NCI-H524 treated with DMSO at 0.1 percent for 48 hours (cell line): ENCODE measurements at places on chromosomes 12 and 14.

DNA sequence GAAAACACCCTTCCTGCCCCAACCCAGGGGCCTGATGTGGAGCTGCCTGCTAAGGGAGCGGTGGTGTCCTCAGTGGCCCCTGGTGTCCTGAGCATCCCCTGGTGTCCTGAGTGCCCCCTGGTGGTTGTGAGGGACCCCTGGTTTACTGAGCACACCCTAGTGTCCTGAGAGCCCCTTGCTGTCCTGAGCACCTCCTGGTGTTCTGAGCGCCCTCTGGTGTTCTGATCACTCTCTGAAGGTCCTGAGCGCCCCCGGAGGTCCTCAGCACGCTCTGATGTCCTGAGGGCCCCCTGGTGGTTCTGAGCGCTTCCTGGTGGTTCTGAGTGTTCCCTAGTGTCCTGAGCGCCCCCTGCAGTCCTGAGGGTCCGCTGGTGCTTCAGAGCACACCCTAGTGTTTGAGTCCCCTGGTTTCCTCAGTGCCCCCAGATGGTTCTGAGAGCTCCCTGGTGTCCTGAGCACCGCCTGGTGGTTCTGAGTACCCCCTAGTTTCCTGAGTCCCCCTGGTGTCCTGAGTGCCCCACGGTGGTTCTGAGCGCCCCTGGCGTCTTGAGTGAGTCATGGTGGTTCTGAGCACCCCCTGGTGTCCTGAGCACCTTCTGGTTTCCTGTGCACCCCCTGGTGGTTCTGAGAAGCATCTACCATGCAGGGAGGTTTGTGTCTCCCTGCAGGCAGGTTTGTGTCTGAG lies 1004.2 kb downstream of the TMEM121 start:
- DNase-seq, result no peak

GRCh38 chr12:44457465-44457864 lies 418.6 kb downstream of the NELL2 start:
- DNase-seq, result no peak

DNA sequence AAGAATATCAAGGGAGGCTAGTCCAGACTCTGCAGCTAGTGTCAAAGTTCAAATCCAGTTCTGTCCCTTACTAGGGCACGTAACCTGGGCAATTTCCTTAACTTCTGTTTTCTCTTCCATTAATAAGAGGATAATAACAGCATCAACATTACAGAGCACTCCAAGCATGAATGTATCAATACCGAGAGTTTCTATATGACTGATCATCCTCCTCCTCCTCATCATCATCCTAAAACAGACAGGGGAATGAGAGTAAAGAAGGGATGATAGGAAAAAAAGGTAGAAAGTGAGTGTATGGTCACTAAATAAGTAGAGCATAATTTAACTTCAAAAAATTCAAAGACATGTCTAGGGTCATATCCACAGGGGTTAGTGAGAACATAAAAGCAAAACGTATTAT lies 171.4 kb downstream of the NDUFA12 start:
- DNase-seq, result no peak

DNA sequence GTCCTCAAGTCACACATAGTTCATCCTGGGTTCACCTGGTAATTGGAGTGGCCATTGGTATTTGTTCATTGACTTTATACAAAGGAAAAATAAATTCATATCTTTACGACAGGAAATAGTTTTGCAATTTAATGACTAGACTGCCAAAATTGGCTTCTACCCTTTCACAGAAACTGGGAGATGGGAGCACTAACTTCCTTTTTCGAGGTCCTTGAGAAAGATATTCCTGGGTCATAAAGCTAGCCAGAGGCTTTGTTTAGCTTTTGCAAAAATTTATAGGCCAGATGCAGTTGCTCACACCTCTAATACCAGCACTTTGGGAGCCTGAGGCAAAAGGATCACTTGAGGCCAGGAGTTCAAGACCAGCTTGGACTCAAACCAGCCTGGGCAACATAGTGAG lies 10.2 kb upstream of the OR11G2 start:
- no peak for DNase-seq

DNA sequence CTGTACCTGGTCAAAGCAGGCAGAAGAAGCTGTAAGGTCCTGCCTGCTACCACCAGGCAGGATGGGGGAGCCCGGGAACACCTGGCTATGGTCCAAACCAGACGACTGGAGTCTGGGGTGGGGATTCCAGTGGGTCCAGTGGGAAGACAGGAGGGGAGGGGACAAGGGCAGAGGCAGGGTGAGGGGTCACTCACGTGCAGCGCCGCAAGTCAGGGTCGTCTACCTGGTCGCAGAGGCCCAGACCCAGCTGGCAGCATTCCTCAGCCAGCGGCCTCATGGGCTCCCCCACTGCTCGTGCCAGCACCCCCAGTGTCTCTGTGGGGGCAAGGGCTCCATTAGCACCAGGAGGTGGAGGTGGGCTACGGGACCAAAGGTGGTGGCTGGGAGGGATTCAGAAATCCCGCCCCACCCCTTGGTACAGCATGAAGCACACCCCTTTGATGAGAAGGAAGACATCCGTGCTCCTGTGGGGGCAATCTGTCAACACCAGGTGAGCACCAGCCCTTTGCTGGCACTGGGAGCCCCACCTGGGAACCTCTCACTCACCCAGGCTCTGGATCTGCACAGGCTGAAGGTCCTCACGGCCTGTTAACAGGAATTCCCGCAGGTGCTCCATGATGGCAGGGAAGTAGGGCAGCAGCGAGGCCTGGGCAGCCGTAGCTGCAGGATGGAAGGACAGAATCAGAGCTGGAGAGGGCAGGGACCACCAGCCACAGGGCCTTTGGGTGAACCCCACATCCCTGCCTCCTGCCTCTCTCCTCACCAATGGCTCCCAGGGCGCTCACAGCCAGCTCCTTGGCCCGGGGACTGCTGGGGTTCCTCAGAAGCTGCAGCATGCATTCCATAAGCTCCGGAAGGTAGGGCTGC lies 4.3 kb downstream of the IPO4 start:
- DNase-seq, result no peak

GRCh38 chr12:23579257-23579656 lies 370.2 kb downstream of the SOX5 start:
- no peak for DNase-seq

- no peak for DNase-seq
Observed at GRCh38 chr12:129074379-129074778, 221.1 kb downstream of the GLT1D1 start.

DNA sequence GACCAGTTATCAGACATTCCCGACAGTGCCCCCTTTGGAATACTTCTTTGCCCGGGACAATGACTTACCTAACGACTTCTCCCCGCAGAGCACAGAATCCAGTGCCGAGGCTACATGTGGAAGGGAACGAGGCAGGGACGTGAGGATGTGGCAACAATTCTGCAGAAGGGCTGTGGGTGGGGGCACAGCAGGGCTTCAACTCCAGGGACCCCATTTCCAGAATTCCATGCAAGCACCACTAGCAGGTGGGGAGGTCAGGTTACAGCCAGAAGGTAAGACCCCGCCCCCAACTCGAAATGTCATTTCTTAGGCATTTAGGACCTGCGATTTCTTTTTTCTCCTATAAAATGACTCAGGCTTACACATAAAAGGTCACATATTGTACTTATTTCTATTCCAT lies 207.9 kb downstream of the TMEM132C start:
- DNase-seq, result no peak

GRCh38 chr14:92924247-92924646 lies 1.3 kb downstream of the CHGA start:
- DNase-seq, result no peak

DNA sequence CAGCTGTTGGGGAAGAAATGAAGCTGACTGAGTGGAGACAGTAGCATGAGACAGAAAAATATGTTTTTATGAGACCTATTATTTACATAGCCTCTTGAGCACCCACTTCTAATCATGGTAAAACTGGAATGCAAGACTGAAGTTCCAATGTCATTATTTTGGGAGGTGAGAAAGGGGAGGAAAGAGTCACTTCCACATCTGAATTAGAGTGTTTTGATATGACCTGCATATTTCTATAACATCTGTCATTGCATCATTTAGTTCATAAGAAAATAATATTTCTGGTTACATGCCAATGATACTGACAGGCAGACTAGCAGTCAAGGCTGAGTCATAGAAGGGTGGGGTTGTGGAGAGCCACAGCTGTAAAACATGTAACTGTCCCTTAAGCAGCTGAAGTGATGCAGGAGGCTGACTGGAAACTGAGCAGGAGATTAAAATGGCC lies 26.7 kb downstream of the NTN4 start:
- DNase-seq, result no peak

GRCh38 chr14:64388533-64389285 lies 556 bp downstream of the MTHFD1 start:
- DNase-seq, result no peak

- no peak for DNase-seq
Observed at GRCh38 chr12:98228683-98229539, 286.5 kb upstream of the TMPO start.

- DNase-seq, result no peak
Observed at GRCh38 chr12:25041006-25041741, 92.3 kb upstream of the BCAT1 start.
